Naive thymus-derived CD8-positive, alpha-beta T cell (primary cell): ENCODE measurements at places on chromosomes 3 and 15.

DNA sequence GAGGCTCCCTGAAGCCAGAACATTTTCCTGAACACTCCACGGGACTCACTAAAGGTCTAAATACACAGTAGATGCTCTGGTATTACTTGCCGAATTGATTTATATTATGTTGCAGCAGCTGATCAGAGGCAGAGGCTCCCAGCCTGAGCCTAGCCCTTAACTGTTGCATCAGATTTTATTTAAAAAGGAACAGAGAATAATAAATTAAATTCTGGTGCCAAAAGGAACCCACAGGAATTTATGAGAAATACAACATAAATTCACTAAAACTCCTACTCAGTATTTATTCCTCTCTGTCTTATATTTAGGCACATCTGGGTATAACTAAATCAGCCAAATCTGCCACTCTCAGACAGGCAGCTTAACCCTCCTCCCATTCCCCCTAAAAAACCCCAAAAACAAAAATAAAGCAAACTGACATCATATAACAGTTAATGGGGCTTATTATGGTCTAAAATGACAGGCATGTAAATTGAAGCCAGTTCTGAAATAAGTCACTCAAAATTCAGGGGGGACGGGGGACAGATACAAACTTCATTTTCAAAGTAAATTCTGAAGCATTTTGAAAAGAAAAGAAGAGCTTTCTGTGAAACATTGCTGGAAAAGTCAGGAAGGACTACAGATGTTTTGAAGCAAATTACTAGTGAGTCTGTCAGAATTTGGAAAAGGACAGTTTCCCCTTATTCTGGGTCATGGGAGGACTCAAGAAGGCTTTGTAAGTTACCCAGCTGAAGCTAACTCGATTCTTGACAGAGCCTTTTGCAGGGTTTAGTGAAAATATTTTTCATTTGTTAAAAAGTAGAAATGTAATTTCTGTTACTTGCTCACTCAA is 53.8 kb upstream of the CORO2B start:
- DNase-seq, result no peak
- H3K4me1 ChIP-seq, result peaks cover 2% of the 10 kb centered on the region
- H3K27ac ChIP-seq, result no peak overlapping the region
- H3K4me3 ChIP-seq, result no peak overlapping the region
- H3K36me3 ChIP-seq, result no peaks in the 10 kb centered on the region
- H3K27me3 ChIP-seq, result peaks cover 9% of the 10 kb centered on the region

DNA sequence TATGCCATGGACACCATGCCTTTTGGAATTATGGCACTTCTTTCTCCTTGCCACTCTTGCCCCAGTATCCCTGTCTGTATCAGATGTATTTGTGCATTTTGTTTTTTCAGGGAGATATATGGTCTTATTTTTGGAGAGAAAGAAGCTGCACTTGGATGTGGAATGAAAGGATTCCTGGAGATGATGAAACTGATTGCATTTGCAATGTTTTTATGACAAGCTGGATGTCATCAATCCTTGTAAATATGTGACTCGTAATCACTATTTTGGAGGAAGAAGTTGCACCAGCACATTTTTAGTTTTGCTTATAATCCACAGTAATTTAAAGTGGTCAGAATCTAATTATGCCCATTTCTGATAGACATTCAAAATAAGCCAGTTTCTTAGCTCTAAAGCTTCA is 165.0 kb downstream of the NR1D2 start:
- DNase-seq, result no peak
- no peaks in the 10 kb centered on the region for H3K4me1 ChIP-seq
- peaks cover 3% of the 10 kb centered on the region for H3K27me3 ChIP-seq
- H3K27ac ChIP-seq, result no peak overlapping the region
- no peak overlapping the region for H3K4me3 ChIP-seq

DNA sequence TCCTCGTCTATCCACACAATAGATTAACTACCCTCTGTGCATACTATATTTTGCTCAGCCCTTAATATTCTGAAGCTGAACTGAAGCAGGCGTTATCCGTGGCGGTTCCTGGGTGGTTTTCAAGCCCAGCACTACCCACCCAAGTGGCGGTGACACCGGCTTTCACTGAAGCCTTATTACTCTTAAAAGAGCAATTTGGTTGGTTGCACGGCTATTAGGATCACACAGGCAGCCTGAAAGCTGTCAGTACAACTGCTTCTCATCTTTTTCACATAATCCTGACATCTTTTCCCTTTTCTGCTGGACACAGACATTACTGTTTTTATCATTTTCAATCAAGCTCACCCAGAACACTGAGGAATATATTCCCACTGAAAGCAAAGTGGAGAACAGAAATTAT is 525.3 kb upstream of the ZNF717 start:
- no peaks in the 10 kb centered on the region for H3K4me1 ChIP-seq
- no peak for DNase-seq
- no peak overlapping the region for H3K4me3 ChIP-seq
- no peak overlapping the region for H3K27ac ChIP-seq

- no peaks in the 10 kb centered on the region for H3K27me3 ChIP-seq
- no peaks in the 10 kb centered on the region for H3K36me3 ChIP-seq
- H3K4me3 ChIP-seq, result no peak overlapping the region
- DNase-seq, result no peak
- peaks cover 25% of the 10 kb centered on the region for H3K4me1 ChIP-seq
- H3K27ac ChIP-seq, result no peak overlapping the region
These were observed 15.3 kb downstream of the TNK2 start for GRCh38 chr3:195893044-195893395.

GRCh38 chr3:38711321-38711720 is 61.8 kb upstream of the SCN5A start:
- H3K27me3 ChIP-seq, result peaks cover 21% of the 10 kb centered on the region
- no peaks in the 10 kb centered on the region for H3K4me1 ChIP-seq
- no peak overlapping the region for H3K27ac ChIP-seq
- DNase-seq, result no peak
- H3K4me3 ChIP-seq, result no peak overlapping the region

- no peaks in the 10 kb centered on the region for H3K27me3 ChIP-seq
- peaks cover 12% of the 10 kb centered on the region for H3K36me3 ChIP-seq
- DNase-seq, result no peak
- peak overlapping the region; percentile 77 for H3K4me3 ChIP-seq
- H3K27ac ChIP-seq, result peak overlapping the region; percentile 93
These were observed 1.4 kb downstream of the MBNL1 start for GRCh38 chr3:152269831-152270734.

DNA sequence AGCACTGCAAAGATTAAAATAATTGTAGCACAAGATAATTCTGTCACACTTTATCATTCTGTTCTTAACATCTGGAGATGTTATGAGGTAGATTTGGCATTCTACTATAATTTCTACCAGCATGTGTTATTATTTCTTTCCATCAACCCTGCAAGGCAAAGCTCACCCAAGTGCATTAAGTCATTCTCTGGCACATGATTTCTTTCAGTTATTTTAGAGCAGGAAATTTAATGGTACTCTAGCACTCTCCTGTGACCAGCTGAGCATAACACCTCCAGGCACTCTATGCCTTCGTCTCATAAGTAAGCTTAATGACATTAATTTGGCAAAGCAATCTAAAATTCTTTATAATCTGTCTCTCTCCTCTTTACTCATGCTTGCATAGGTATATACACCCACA is 300.2 kb upstream of the GPR149 start:
- H3K4me3 ChIP-seq, result no peak overlapping the region
- H3K4me1 ChIP-seq, result no peaks in the 10 kb centered on the region
- no peak for DNase-seq

DNA sequence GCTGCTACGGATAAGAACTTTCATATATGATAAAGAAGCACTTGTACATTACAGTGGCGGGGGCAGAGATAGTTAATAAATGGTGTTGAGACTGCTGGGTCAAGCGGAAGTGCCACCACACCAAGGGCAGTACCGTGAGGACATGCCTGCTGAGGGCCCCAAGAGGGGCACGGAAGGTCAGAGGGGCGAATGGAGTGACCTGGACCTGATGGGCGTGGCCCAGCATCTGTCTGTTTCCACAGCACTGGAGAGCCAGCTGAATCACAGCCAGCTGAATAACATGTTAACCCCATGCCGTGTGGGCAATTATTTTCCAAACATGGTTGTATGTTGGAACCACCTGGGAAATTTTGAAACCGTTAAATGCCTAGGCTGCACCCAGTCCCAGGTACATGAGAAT is 37.2 kb downstream of the ANKDD1A start:
- H3K27me3 ChIP-seq, result no peaks in the 10 kb centered on the region
- H3K4me1 ChIP-seq, result peaks cover 14% of the 10 kb centered on the region
- no peak for DNase-seq

DNA sequence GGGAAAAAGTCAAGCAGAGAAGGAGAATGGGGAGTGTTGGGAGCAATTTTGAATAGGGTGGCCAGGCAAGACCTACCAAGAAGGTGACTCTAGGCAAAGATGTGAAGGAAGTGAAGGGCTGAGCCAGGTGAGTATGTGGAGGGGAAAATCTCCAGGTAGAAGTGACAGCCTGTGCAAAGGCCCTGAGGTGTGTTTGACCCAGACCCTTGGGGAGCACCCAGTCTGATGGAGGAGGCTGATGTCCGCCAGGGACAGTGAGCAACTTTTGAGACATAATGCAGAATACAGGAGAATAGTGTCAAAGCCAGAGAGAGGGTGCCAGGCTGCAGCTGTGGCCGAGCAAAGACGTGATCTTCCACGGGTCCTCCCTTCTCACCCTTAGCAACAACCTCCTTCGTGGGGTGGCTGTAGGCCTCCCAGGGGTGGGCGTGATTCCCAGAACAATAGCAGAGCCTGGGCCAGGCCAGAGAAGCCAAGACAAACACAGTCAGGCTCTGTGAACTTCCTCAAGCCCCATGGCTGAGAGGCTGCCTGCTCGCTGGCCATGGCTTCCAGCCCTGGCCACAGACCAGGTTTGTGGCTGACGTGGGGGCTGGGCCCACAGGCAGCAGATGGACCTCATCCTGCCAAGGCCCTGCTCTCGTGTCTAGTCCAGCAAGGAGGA is 58.1 kb downstream of the SLC6A6 start:
- no peak overlapping the region for H3K4me3 ChIP-seq
- no peak for DNase-seq
- no peaks in the 10 kb centered on the region for H3K4me1 ChIP-seq
- H3K27ac ChIP-seq, result no peak overlapping the region

GRCh38 chr3:100761211-100761942 is 52.1 kb downstream of the TFG start:
- H3K27ac ChIP-seq, result no peak overlapping the region
- DNase-seq, result no peak
- H3K4me3 ChIP-seq, result no peak overlapping the region
- no peaks in the 10 kb centered on the region for H3K27me3 ChIP-seq
- H3K4me1 ChIP-seq, result no peaks in the 10 kb centered on the region
- H3K36me3 ChIP-seq, result peaks cover 3% of the 10 kb centered on the region

- H3K36me3 ChIP-seq, result no peaks in the 10 kb centered on the region
- peaks cover 11% of the 10 kb centered on the region for H3K4me1 ChIP-seq
- no peak for DNase-seq
- no peak overlapping the region for H3K4me3 ChIP-seq
- no peaks in the 10 kb centered on the region for H3K27me3 ChIP-seq
- peak overlapping the region; percentile 45 for H3K27ac ChIP-seq
These were observed 20.9 kb downstream of the SLC51A start for GRCh38 chr3:196237203-196237602.

DNA sequence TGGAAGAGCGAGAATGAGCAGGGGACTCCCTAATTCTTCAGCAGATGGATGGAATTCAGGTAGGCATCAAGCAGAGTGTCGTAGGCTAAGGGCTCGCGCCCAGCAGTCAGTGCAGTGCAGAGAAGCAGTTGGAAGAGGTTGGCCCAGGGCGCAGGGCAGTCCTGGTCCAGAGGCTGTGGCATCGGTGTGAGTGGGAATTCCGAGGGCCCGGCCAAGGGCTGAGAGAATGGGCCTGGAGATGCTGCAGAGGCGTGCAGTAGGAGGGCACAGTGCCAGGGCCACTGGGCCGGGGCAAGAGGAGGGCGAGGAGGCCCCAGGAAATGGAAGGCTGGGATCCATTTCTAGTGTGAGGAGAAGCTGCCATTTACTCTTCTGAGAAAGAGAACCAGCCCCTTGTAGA is 74.4 kb downstream of the AAGAB start:
- no peaks in the 10 kb centered on the region for H3K27me3 ChIP-seq
- no peak for DNase-seq
- H3K4me3 ChIP-seq, result no peak overlapping the region
- H3K36me3 ChIP-seq, result no peaks in the 10 kb centered on the region
- H3K4me1 ChIP-seq, result peaks cover 18% of the 10 kb centered on the region

- H3K4me3 ChIP-seq, result no peak overlapping the region
- no peak overlapping the region for H3K27ac ChIP-seq
- peaks cover 4% of the 10 kb centered on the region for H3K4me1 ChIP-seq
These were observed 65.7 kb upstream of the CMTM7 start for GRCh38 chr3:32325927-32326326.

DNA sequence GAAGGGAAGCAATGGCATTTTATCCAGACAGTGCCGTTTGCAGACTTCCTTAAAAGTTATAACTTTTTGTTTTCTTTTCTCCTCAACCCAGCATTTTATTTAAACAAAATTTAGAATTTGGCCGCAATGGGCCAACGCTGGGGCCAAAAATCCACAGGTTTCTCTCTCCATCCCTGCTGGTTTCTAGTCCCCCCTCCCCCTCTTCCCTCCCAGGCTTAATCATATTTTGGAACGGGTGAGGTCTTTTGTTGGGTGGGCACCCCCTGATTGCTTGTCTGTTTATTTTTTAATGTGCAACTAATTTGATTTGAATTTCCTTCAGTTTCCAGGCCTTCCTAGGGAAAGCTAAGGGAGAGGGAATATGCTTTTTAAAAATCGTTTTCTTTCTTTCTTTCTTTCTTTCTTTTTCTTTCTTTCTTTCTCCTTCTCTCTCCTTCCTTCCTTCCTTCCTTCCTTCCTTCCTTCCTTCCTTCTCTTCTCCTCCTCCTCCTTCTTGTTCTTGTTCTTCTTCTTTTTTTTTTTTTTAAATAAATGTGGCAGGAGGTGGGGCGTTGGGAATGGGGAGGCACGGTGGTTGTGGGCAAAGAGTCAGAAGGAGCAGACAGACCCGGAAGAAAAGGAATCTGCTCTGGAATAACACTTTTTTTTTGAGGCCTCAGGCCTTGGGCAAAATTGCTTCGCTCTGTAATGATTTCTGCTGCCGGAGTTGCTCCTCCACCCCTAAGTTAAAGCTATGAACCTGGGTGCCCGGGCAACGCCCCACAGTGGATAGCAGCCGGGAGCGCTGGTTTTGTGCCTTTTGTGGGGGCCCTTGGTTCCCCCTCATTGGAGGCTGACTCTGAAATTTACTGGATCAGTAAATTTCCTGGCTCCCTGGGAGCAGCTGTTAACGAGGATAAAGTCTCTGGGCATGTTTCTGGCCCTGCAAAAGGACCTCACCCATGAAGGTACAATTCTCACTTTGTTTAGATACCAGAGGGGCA is 1.9 kb downstream of the FNDC3B start:
- peaks cover 47% of the 10 kb centered on the region for H3K4me1 ChIP-seq
- peak overlapping the region; percentile 86 for H3K4me3 ChIP-seq
- H3K27me3 ChIP-seq, result no peaks in the 10 kb centered on the region

- H3K27me3 ChIP-seq, result no peaks in the 10 kb centered on the region
- no peaks in the 10 kb centered on the region for H3K36me3 ChIP-seq
These were observed 42.2 kb downstream of the B3GNT5 start for GRCh38 chr3:183295211-183295610.

- peaks cover 16% of the 10 kb centered on the region for H3K4me1 ChIP-seq
- H3K27ac ChIP-seq, result peak overlapping the region; percentile 93
These were observed 531 bp downstream of the LZTFL1 start for GRCh38 chr3:45841420-45841756.

GRCh38 chr15:70235347-70235746 is 137.6 kb upstream of the TLE3 start:
- H3K27ac ChIP-seq, result no peak overlapping the region
- no peak for DNase-seq
- H3K4me1 ChIP-seq, result peaks cover 31% of the 10 kb centered on the region
- H3K4me3 ChIP-seq, result no peak overlapping the region
- no peaks in the 10 kb centered on the region for H3K36me3 ChIP-seq
